Astrocyte of the cerebellum (primary cell): ENCODE measurements at places on chromosomes 2 and 18.

DNA sequence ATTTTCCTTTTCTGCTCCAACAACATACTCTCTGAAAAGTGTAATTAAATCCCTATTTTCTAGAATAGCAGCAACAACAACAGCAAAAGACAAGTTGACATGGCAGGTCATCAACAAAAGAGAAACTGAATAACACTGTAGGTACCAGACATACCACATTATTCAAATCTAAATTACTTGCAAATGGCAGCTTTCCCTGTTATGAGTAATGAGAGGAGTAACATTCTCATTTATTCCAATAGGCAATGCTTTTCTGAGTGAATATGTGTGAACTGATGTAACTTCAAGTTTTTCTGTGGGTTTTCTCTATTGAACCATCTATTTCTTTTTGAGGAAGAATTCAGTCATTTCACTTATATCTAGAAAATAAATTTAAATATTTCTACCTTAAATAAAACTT is 501.5 kb downstream of the TRIB2 start:
- DNase-seq = no peak

GRCh38 chr18:34957864-34958259 is 83.4 kb upstream of the MAPRE2 start:
- no peak for DNase-seq

GRCh38 chr2:193502363-193503035 is 1307.8 kb upstream of the TMEFF2 start:
- DNase-seq = no peak

DNA sequence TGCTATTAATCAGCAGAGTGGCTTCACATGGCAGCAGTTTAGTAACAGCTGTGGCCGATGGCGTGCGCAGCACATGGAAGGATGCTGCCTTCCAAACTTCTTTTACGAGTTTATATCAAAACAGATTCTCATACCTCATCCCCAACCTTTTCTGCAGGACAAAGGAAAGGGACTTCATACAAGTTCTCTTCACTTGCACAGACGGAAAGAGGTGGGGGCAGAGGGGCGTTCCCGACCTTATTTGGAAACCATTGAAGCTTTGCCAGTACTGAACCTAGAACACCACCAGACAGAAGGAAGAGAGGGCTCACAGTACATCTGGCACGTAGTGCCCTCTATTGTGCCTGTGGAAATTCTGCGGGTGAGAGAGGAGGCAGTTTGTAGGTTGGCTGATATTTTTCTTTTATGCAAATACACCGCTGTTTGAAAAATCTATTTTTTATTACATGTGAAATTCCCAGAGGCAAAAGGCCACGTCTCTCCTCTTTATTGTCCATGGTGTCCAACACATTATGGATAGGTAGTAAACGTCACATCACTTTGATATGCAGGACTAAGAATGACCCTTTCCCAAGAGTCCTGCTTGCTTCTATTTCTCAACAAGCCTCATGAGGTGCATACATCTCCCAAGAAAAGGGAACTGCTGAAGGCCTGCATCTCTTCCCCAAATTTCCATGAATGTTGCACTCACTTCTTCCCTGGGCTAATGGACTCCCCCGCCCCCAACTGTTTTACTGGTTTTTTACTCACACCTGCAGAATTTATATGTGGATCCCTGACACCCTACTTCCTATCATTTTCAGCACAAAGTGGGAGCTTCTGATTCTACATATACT is 31.3 kb downstream of the COLEC12 start:
- no peak for DNase-seq

- peak; percentile 95 for DNase-seq
Observed at GRCh38 chr2:160666154-160667060, 172.8 kb upstream of the RBMS1 start.
